ENCODE measurements at places on chromosomes 2 and 18.

GRCh38 chr18:6939972-6940371 lies 177.6 kb downstream of the LAMA1 start:
- no peak for DNase-seq

GRCh38 chr2:186848873-186849578 lies at the start of gene ZSWIM2:
Gene ZSWIM2 (minus strand): TSS chr2:186849170. CDS start chr2:186849130, 40 bp downstream.
- peak; percentile 95 for DNase-seq

DNA sequence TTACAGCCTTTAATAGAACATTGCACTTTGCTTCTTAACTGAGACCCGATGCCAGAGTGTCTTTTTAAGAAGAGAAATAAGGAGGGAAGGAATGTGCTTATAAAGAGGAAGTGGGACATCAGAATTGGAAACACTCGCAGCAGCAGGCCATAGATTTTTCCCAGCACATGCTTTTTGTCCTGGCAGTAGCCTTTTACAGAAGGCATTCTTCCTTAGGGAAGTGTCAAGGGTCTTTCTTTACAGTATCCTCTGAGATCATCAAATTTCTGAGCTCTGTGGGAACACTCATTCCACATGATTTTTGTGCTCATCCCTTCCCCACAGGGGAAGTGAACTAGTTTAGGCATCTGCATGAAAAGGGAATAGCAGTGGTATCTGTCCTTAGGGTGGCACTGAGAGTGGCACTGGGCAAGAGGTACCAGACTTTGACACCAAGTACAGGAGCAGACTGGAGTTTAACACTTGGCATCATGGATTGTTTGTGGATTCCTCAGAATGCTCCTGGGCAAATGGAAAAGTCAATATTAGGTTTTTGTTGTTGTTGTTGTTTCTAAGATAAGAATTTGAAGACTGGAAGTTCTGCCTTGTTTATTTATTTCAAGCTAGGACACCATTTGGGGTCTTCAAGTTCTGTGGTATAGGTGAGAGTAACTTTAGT lies 4.1 kb downstream of the MYO1B start:
- DNase-seq: no peak

- no peak for DNase-seq
Observed at GRCh38 chr2:53096351-53096750, 671.3 kb upstream of the CHAC2 start.

GRCh38 chr18:394262-394986 lies 106.1 kb downstream of the COLEC12 start:
- no peak for DNase-seq

GRCh38 chr2:64322433-64322832 lies 131.5 kb upstream of the LGALSL start:
- no peak for DNase-seq

DNA sequence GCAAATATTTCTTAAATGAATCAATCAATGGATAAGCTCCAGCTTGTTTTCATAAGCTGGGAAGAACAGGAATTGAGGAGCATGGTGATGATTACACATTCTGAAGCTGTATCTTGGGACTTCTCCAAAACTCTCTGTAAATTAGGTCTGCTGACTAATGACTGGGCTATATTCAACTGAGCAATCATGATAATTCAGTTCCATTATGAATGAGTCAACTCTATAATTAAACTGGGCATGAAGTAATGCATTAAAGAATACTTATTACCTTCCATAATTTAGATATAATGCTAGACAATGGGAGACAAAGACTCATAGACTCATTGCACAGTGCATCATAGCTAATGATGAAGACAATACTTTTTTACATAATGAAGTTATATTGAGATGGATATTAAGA lies 207.4 kb downstream of the CBLN2 start:
- DNase-seq: peak; percentile 73

DNA sequence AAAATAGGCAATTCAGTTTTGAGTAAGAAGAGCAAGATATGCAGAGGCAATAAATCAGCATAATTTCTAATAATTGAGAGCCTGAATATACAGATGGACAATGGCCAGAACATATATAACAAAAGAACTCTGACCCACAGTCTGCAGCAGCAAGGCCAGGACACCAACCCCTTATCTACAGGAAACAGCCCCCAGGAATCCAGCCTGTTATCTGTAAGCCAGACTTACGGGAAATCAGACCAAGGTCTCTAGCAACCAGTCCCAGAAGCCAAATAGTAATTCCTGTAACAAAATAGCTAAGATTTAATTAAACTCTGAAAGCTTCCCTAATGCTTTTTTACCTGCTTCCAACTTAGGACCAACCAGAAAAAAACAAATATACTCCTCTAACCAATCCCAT lies 434.5 kb upstream of the GYPC start:
- no peak for DNase-seq

GRCh38 chr2:20164734-20165478 lies 60.0 kb downstream of the SDC1 start:
- DNase-seq: no peak

GRCh38 chr2:220586980-220587530 lies 959.6 kb downstream of the SLC4A3 start:
- no peak for DNase-seq

All from NCI-H1105 treated with DMSO at 0.1 percent for 48 hours (cell line).